Placental epithelial cell (primary cell): ENCODE measurements at places on chromosomes 6 and 20. TPM values are rescaled to one million over a fixed set of nuclear protein-coding genes. Genes with fewer than 3 reads are reported as not detected.

Gene GSTA2
- not detected in 2 replicates for total RNA-seq

Gene TRDN
- total RNA-seq: 0.39 and 0.76 TPM in 2 replicates

Gene SYCP2
- total RNA-seq: 4.2 and 4.7 TPM in 2 replicates

Gene NCOA5
- 19.2 and 20.6 TPM in 2 replicates for total RNA-seq

Gene MEI4
- 0.22 TPM in 1 of 2 replicates, not detected in the other for total RNA-seq

Gene ARFGEF3
- total RNA-seq: under 0.01 TPM in 1 of 2 replicates, not detected in the other

Gene LY6G6C
- total RNA-seq: 0.39 and 3.5 TPM in 2 replicates

Gene FOXA2
- total RNA-seq: not detected in 2 replicates

Gene FAM162B
- total RNA-seq: not detected in 2 replicates
